ENCODE measurements at places on chromosomes 13 and 19.

- DNase-seq, result no peak
Observed at GRCh38 chr13:109214393-109214792, 572.0 kb downstream of the IRS2 start.

GRCh38 chr13:44307844-44308243 is 65.8 kb upstream of the SERP2 start:
- DNase-seq, result no peak

DNA sequence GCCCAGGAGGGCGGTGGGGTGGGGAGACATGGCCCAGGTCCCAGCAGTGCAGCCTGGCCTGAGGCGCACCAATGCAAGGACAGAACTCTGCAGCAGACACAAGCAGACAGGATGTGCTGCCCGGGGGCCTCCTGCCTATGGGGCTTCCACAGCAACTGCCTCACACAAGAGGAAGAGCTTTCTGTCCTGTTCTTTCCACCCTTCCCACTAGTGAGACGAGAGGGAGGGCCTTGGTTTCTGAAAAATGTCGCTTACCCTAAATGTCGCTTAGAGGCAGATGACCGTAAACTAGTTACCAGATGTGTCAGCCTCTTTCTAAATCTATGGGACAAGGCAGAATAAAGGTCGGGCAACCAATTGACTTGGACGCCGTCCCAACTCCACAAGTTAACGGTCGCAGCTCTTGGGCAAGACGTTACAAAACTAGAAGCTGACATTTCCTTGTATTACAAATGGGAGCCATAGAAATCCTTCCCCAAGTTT is at the start of gene LAIR1:
Gene LAIR1, minus strand, starts transcription at position 157 of the 483 bp plus-strand sequence. Its CDS starts 127 bp downstream, at position 30.
- peak; percentile 8 for DNase-seq

GRCh38 chr19:12913851-12914690 is 5.0 kb downstream of the SYCE2 start:
- DNase-seq, result peak; percentile 14

- DNase-seq, result no peak
Observed at GRCh38 chr19:41414461-41414860, 12.7 kb downstream of the B3GNT8 start.

DNA sequence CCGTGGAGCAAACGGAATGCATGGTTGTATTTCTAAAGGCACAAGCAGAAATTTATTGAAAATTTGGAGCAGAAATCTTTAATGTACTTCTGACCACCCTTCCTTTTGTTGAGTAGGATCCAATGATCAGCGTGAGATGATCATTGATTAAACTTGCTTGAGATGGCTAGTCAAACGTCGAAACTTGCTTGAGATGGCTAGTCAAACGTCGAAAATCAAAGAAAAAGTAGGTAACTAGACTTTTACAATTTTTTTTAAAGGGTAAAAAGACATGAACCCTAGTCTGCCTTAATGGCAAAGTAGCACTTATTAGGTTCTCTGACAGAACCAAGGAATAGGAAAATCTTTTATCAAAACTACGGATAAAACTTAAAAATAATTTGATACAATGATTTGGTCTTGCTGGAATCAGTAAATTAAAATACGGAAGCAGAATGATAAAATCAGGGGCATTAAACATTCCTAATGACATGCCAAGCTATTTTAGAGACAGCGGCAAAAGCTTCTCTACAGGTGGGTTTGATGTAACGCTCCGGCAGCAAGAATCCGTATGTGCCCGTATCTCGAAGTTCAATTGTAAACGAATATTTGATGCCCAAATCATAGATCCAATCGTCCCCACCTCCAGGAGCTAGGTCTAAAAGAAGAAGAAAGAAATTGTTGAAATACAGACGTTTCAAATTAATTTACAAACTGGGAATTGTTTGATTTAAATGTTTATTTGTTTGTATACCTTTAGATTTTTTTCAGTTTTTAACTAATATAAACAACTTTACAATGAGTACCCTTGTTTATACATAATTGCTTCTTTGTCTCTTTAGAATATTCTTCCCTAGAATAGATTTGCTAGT is 841 bp upstream of the ZC3H13 start:
- DNase-seq, result no peak

GRCh38 chr13:55160867-55161266 is 1979.9 kb upstream of the PRR20A start:
- DNase-seq, result no peak

- no peak for DNase-seq
Observed at GRCh38 chr19:58261968-58262921, 16.5 kb upstream of the ZNF8 start.

DNA sequence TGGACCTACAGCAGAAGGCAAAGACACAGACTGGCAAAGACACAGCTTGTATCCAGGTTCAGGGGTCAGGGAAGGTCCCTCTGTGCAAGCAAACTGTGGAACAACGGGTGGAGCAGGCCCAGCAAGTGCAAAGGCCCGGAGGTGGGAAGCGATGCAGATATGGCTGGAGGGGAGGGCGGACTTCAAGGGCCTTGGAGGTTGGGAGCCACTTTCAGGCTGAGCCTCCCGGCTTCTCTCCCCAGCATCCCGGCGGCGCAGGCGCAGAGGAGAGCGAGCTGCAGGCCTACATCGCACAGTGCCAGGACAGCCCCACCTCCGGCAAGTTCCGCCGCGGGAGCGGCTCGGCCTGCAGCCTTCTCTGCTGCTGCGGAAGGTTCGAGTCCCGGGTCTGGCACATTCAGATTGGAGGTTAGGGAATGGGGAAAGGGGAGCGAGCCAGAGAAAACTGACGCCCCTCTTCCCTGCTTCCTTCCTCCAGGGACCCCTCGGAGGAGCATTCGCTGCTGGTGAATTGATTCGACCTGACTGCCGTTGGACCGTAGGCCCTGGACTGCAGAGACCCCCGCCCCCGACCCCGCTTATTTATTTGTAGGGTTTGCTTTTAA is 2.1 kb upstream of the PNPLA6 start:
- no peak for DNase-seq

GRCh38 chr13:51025245-51025905 is 85.7 kb downstream of the C13orf42 start:
- no peak for DNase-seq

DNA sequence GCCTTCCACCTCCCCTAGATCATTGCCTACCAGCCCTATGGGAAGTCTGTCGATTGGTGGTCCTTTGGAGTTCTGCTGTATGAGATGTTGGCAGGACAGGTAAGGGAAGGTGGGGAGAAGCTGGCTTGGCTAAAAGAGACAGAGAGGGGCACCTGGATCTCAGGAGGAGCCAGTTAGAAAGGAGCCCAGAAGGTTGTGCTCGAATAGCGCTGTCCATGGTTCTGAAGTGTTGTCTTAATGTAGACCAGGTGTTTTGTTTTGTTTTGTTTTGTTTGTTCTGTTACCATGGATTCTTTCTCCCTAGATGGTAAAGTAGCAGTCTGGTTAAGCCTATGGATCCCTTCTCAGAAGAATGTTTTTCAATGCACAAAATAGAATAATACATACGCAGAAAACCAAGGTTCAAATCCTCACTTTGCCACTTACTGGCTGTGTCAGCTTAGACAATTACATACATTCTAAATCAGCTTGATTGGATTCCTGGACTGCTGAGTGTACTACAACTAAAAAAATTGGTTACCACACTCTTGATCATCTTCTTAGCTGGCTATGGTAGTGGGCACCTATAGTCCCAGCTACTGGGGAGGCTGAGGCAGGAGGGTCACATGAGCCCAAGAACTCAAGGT is 5.9 kb upstream of the CACNG7 start:
- peak; percentile 7 for DNase-seq

- no peak for DNase-seq
Observed at GRCh38 chr13:102170305-102170704, 231.5 kb downstream of the FGF14 start.

- no peak for DNase-seq
Observed at GRCh38 chr19:13803038-13803437, 7.8 kb downstream of the ZSWIM4 start.

DNA sequence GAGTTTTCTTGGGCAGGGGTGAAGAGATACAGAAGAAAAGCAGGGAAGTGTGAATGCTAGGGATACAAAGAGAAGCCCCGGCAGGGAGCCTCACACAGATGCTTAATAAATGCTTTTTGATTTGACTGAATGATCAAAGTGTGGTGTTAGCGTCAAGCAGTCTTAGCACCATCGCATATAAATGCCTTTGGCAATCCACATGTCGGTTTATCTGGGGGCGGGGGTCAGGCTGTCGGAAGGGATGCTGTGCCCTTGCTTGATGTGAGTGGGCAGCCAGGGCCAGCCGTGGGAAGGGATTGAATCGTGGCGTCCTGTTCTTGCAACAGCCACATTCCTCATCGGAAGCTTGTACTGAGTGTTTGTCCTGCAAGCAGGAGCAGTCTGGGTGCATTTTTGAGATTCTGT is 173.1 kb downstream of the LACC1 start:
- DNase-seq, result no peak

- no peak for DNase-seq
Observed at GRCh38 chr19:56951672-56952071, 111.1 kb upstream of the PEG3 start.

- DNase-seq, result no peak
Observed at GRCh38 chr19:17598953-17599352, 43.5 kb downstream of the COLGALT1 start.

- DNase-seq, result no peak
Observed at GRCh38 chr19:53519446-53519845, 18.5 kb upstream of the ZNF331 start.

GRCh38 chr19:47389150-47389556 is 30.2 kb downstream of the MEIS3 start:
- DNase-seq, result no peak

DNA sequence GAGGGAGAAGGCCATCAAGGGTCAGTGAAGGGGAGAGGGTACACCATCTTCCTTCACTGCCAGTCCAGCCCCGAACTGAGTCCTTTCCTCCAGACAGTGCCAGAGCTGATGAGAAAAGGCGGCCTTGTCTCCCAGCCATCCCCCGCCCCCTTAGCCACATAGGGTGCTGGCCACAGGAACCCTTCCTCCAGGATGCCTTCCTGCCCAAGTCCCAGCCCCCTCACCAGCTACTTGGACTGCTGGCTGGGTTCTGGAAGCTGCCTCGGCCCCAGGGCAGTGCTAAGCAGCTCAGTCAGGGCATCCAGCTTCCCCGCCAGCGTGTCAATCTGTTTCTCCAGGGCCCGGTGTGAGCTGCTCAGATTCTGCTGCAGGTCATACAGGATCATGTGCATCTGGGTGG is 12.6 kb upstream of the SMG9 start:
- DNase-seq, result no peak

- no peak for DNase-seq
Observed at GRCh38 chr19:51637362-51637978, 7.3 kb upstream of the SIGLEC5 start.

GRCh38 chr13:19967621-19968020 is 9.1 kb downstream of the ZMYM2 start:
- no peak for DNase-seq

- no peak for DNase-seq
Observed at GRCh38 chr19:39021063-39021462, 11.3 kb downstream of the FBXO27 start.

DNA sequence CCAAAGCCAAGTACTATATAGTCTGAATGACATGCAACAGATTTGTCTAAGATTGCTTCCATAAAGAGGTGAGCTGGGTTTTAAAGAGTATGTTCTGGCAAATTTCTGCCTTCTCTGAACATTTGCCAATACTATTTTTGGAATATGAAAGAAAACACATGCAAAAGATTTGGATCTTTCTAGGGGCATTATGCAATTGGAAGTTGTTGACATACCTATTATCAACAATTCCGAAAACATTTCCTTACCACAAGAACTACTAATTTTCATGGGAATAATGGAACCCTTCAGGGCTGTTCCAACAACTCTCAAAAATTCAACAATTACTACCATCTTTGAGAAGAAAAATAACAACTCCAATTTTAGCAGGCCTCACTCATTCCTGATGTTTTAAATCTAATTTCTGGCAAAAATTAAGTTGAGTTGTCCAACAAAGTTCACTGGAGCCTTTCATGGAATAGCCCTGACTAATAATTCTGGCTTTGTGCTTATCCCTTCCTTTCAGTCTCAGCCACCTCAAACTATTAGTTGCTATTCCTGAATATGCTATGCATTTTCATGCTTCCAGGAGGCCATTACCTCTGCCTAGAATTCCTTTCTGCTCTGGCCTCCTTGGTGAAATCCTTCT is 250.0 kb downstream of the RGCC start:
- no peak for DNase-seq

GRCh38 chr13:105920370-105920769 is 615.1 kb downstream of the EFNB2 start:
- no peak for DNase-seq

DNA sequence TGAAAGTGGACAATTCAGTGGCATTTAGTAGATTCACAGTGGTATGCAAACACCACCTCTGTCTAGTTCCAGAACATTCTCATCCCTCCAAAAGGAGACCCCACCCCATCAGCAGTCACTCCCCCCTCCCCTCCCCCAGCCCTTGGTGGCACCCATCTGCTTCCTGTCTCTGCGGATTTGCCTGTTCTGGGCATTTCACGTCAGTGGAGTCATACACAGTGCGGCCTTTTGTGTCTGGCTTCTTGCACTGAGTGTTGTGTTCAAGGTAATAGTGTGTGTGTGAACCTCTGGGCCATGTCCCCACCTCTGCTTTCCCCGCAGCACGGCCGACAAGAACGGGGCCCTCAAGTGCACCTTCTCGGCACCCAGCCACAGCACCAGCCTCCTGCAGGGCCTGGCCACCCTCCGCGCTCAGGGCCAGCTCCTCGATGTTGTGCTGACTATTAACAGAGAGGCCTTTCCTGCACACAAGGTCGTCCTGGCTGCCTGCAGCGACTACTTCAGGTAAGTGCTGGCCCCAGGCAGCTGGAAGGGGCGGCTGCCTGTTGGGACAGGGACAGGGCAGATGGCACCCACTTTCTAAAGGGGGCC is 19.4 kb upstream of the CRTC1 start:
- DNase-seq, result peak; percentile 16

- no peak for DNase-seq
Observed at GRCh38 chr13:23086968-23087623, 93.7 kb upstream of the SGCG start.

- no peak for DNase-seq
Observed at GRCh38 chr19:49574206-49574755, 6.1 kb downstream of the NOSIP start.

- DNase-seq, result no peak
Observed at GRCh38 chr19:40057166-40057565, 1.1 kb upstream of the ZNF780B start.

- DNase-seq, result no peak
Observed at GRCh38 chr13:76043874-76044273, 407.7 kb downstream of the LMO7 start.

- no peak for DNase-seq
Observed at GRCh38 chr19:46404753-46405468, 8.5 kb downstream of the CCDC8 start.

- no peak for DNase-seq
Observed at GRCh38 chr19:35740108-35740422, 2.2 kb downstream of the IGFLR1 start.

DNA sequence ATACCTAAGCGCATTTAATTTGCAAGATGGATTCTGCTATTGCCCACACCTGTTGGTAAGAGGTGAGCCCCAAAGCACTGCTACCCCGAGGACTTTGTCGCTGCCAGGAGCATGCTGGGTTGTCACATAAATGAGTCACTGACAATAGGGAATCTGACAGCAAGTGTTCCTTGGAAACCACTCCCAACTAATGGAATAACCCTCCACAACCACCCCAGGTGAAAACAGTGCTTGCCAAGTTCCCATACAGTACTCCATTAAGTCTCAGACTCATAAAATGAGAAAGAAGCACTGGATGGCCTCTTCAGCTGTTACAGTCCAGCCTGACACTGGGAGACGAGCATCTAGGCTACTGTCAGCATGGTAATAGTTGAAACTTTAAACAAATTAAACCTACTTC is 108.6 kb downstream of the EFNB2 start:
- DNase-seq, result no peak

Data from effector CD8-positive, alpha-beta T cell (primary cell).